ENCODE measurements at places on chromosomes 2 and 18.

GRCh38 chr2:83689402-83689801 is 769.7 kb downstream of the SUCLG1 start:
- no peak for DNase-seq

DNA sequence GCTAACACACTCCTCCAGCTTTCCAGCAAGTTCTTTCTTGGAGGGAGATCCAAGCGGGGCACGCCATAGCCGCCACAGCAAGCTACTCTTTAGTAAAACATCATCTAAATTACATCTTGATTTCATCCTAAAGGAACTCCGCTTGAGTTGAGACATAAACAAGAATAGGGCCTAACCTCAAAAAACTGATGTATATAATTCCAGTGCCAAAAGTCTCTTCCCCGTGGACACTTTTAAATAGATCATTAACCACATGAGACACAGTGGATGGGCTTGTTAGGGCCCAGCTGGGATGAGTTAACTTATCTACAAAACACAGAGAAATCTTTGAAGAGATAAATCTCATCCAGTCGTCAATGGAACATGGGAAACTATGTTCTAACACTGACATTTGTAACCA is 20.8 kb upstream of the MLPH start:
- no peak for DNase-seq

DNA sequence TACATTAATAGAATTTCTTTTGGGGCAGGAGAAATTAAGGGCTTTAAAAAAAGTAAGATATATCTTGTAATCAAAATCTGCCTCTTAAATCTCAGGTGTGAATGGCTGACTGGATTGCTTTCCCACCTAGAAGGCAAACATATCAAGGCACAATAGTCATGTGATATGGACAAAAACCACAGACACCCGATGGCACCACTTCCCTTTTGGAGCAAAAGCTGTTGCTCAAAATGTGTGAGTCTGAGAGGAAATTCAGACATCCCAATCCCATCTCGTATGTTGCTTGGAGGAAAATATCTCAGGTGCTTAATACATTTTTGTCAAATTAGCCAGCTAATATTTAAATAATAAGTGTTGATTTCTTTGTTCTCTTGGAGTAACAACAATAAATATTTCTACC is 120.7 kb downstream of the KCNF1 start:
- DNase-seq = no peak

GRCh38 chr2:23788100-23788499 is 138.8 kb downstream of the ATAD2B start:
- DNase-seq = no peak

DNA sequence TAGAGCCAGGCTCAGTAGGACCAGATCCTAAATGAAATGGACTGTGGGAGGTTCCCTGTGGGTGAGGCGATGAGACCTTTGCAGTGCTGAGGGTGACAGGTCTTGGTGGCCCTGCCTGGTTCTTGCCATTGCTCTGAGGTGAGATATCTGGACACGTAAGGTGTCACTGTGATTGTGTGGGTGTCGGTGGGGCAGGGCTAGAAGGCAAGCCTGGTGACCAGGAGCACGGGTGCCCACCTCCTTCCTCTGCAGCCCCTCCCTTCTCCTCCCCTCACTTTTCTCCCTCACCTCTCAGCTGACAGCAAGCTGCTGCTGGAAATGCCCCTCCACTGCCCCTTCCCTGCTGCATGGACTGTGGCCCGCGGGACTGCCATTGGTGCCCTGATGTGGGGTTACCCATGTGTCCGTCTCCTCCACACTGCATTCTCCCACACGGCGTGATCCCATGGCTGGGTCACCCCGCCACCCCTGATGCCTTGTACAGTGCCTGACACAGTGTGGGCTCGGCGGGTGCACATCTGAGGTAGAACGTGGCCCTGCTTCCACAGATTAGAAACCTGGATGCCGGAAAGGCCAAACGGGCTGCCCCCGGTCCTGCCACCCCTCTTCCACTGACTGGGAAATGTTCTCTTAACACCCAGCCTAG is 55.6 kb upstream of the FOSL2 start:
- no peak for DNase-seq

Measured in brain pericyte (primary cell).